ENCODE measurements at places on chromosomes 4 and X.
A peak's percentile ranks its signal among the peaks of the same experiment; 100 is the strongest.

DNA sequence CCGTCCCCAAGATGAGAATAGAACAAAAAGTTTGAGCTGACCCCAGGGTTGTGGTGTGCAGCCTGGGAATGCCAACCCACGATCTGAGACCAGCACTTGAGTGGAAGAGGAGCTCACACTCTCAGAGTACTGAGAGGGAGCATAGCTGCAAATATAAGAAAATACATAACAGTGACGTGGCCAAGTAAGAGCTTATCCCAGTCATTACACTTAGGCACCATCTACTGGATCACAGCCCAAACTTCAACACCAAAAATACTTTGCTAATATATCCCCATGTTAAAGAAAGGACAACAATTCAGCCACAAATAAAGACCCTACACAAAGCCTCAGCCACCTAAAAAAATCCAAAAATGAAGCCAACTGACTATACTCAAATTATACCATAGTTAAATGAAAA is 33.3 kb upstream of the CXCL6 start:
- no peak for DNase-seq

GRCh38 chrX:132488180-132488705 is 595 bp downstream of the MBNL3 start:
- DNase-seq: peak; percentile 60

- no peak for DNase-seq
Measured at GRCh38 chr4:83609365-83609764, 73.5 kb downstream of the GPAT3 start.

- no peak for DNase-seq
Measured at GRCh38 chr4:185036842-185037241, 18.6 kb downstream of the HELT start.

GRCh38 chrX:123773258-123773988 is 40.6 kb upstream of the THOC2 start:
- DNase-seq: no peak

DNA sequence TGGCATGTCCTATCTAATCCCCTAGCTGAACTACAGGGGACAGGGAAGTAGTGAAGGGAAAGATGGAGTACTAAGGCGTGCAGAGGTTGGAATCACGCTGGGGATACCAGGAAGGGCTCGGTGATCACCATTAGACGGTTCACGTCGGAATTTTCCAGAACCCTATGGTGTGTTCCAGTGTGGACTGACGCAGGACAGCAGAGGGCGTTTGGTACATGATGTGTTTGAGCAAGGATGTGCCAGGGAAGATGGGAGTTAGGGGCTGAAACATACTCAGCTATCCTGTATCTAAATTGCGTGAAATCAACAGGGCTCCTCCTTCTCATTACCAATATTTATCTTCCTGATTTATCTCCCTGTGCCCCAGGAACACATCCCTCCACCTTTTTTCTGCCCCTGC is 33.7 kb downstream of the PRPS2 start:
- no peak for DNase-seq

GRCh38 chrX:19552793-19553192 is 37.5 kb upstream of the MAP3K15 start:
- DNase-seq: no peak

GRCh38 chrX:153922932-153923857 is 2.9 kb downstream of the ARHGAP4 start:
- peak; percentile 30 for DNase-seq

GRCh38 chrX:25600776-25601175 is 537.4 kb upstream of the MAGEB18 start:
- no peak for DNase-seq

DNA sequence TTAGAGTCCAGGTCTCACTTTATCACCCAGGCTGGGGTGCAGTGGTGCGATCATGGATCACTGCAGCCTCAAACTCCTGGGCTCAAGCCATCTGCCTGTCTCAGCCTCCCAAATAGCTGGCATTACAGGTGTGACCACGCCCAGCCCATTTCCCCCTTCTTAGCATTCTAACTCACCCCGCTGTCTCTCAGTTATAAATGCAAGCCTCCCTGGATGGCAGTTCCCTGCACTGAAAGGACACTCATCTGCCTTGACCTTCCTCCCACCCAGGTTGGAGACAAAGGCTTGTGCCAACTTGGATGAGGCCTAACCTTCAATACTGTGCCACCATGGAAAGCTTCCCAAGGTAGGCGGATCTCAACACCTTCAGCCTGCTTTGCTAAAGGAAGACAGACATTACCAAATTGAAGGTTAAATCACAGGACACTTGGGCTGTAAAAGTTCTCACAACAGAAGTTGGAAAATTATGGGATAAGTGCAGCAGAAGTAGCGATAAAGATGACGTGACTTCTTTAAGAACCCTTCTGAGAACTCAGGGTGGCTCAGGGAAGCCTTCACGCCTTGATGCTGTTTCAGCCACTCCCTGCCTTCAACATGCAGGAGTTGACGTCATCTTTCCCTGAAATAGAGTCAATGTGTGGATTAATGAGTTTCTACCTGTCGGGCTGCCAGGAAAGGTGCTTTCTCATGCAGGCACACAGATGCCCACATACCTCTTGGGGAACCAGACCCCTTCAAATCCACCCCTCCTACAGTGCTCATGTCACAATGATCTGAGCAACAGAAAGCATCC is 10.6 kb upstream of the GPM6B start:
- no peak for DNase-seq

DNA sequence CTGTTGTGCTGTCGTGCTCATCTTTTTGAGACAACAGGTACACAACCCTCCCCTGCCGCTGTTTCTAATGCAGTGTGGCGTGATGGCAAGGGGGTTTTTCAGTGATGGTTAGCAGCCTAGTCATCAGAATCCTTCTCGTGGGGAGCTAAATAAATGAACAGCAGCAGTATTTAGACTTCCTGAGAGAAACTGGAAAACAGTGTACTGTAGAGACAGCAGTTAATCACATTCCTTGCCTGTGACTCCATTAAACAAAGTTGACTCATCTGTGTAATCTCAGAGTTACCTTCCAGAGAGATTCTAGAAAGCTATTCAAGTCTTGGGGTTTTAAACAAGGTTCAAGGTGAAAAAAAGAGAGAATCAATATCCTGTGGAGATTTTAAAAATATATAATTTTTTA is 1753.2 kb upstream of the PCDH7 start:
- DNase-seq: no peak

DNA sequence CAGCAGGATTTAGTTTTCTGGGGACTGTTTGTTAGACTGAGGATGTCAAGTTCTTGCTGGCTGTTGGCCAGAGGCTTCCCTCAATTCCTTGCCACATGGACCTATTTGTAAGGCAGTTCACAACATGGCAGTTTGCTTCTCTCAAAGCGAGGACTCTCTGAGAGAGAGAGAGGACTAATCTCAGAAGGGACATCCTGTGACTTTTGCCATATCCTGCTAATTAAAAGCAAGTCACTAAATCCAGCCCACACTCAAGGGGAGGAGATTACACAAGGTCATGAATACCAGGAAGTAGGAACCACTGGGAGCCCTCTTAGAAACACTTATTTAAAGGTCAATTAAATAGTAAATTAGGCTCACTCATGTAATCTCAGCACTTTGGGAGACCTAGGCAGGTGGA is 38.2 kb downstream of the PPP1R2C start:
- DNase-seq: no peak

DNA sequence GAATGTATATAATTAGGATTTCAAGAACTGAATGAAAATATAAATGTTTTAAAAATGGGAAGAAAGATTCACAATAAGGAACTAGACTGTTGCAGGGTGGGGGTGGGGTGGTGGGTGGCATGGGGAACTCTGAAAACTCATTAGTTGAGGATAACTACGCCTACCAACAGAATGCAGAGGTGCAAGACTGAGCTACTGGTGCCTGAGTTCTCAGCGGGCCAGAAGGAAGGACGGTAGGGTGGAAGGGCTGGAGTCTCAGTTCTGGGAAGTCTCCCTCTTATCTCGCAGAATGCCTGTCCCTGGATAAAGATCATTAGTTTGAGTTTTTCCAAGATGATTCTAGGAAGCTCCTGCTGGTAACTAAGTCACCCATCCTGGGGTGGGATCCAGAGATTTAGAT is 1.3 kb upstream of the SOD3 start:
- no peak for DNase-seq

- no peak for DNase-seq
Measured at GRCh38 chr4:7196736-7197135, 4.4 kb downstream of the SORCS2 start.

- no peak for DNase-seq
Measured at GRCh38 chr4:43348591-43348990, 456.1 kb downstream of the GRXCR1 start.

GRCh38 chr4:78558410-78558809 is 6.8 kb downstream of the ANXA3 start:
- DNase-seq: no peak

DNA sequence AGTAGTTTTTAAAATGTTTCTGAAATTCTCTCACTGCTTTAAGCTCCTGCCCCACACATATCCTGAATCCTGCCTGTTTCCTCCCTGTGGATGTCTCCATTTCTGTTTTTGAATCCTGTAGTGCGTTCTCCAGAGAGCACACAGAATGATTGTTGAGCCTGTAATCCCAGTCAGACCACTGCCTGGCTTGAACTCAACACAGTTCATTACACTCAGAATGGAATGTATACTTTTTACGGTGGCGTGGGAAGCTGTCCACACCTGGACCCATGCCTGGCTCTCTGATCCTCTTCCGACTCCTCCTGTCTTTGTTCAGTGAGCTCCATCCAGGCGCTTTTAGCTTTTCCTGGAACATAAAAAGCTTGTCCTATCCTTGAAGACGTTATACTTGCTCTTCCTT is 1217.0 kb upstream of the PRKX start:
- DNase-seq: no peak

- DNase-seq: no peak
Measured at GRCh38 chr4:82491251-82491960, 61.0 kb downstream of the ENOPH1 start.

DNA sequence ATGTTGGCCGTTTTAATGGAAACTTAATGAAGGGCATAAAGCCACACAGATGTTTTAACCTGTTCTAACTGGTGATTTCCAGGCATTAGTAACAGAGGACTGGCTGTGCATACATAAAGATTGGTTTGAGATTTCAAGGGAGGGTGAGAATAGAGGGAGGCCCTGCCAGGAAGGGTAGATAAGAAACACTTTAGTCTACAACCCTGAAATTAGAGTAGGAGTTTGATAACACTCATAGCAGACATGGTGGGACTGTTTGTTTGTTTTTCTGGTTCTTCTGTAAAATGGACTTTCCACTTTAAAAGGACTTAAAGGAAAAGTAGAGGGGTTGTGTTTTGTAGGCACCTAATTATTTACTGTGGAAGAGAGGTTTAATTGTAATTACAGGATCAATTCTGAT is 16.2 kb downstream of the SLC4A4 start:
- DNase-seq: no peak

- DNase-seq: no peak
Measured at GRCh38 chr4:54908763-54909162, 216.6 kb downstream of the KDR start.

DNA sequence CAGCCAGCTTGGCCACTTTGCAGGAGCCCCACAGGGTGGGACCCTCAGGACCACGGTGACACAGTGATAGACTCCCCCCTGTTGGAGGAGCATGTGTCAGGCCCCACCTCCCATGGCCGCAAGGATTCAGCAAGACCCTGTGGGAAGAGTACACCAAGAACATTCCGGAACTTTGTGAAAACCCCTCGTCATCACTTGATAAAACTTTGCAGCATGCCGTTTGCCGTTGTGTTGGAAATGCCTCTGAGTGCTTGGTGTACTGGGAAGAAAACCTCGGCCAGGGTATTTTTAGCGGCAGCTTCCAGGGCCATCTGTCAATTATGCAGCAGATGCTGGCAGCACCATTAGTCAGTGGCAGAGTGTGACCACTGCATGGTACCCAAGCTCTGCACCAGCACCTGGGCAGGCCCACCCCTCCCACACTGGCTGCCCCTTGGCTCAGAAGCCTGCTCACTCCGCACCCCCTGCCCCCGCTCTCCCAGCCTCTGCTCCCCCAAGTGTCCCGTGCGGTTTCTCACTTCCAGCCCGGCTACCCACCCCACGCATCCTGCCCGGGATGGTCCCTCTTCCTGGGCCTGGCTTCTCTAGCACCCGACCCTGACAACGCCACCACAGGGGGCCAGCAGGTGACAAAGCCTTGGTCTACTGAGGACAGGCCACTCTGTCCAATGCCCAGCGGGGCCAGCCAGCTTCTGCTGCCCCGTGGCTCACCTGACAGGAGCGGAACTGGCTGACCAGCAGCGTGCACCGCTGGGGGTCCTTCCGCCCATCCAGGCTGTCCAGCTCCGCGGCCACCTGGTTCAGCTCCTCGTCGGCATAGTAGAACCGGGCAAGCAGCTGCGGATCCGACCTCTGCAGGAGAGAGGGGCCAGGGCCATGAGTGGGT is 65.0 kb downstream of the ZFYVE28 start:
- no peak for DNase-seq

DNA sequence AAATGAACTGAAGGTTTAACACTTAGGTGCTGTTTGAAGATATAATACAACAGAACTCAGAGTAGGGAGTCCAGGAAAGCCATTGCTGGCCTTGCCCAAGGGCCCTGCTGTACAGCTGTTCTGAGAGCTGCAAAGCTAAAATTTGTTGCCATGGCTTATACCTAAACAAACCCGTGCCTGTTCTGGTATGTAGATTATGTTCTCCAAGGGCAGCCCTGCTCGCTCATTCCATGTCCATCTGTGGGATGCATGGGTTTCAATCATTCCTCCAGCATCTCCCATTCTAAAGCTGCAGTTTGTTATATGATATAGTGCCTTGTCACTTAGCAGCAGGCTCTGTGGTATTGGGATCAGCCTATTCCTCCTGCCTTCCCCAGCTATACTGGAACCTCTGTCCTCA is 80.8 kb upstream of the BMPR1B start:
- DNase-seq: no peak

DNA sequence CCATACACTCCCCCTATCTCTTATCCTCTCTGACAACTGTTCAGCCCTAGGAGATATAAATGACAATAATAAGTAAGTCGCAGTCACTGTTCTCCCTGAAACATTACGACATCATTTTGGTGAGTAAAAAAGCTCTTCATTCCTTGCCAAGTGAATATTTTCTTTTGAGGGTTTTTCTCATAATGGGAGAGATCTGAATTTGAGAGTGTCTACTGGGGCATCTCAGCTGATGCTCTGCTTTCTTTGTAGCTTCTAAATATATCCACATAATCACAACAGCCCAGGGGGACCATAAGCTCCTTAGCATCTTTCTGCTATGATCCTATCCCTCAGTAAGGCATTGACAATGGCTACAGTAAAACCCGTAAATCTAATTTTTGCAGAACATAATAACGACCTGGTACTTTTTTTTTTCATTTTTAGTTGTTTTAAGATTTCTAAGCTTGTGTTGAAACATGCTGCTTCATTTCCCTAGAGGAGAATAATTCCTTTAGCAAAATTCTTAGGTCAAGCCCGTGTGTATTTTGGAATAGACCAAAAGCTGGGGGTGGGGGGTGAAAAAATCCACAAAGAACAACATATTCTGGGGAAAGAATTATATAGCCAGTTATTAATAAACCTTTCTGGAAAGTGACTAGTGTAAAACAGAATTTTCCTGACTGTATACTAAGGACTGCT is 78.1 kb upstream of the GPM6B start:
- no peak for DNase-seq

- DNase-seq: no peak
Measured at GRCh38 chrX:131441033-131441432, 102.8 kb upstream of the OR13H1 start.

GRCh38 chr4:125433453-125433852 is 118.7 kb downstream of the FAT4 start:
- no peak for DNase-seq
